ENCODE measurements at places on chromosomes 3 and 15. TPM values are rescaled to one million over a fixed set of nuclear protein-coding genes. Genes with fewer than 3 reads are reported as not detected.

DNA sequence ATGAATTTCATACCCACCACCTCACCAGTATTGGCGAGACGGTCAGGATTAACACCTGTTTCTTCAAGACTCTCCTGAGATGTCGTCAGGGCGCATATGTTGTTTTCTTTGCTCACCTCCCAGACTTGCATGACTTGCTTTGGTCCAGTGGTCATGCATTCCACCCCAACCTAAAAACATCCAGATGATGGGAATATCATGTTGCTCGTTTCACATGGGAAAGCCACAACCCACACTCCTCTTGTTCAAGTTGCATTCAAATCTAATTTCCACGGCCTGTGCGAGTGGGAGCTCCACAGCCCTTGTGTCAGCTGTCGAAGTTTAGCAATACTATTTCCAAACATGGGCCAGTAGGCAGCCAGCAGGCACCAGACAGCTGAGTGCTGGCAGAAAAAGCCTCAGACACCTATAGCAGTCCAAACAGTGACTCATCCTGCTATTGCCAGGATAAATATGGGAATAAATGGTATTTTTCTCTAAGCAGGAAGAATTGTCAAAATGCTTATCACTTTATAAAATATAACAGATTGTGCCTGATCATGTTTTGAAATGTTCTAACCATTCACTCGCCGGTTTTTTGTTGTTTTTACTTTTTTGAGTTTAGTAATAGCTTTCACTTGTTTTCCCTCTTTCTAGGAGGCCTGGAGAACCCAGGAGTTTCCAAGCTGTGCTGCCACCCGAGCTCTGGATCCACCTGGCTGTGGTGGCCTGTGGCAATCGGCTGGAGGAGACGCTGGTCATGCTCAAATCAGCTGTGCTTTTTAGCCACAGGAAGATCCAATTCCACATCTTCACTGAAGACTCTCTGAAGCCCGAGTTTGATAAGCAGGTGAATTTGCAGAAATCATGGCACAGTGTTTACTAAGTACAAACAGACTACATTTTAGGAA is 20.1 kb downstream of the GXYLT2 start:
- DNase-seq = peak; percentile 97

GRCh38 chr3:49022688-49023171 is 809 bp downstream of the NDUFAF3 start:
- peak; percentile 27 for DNase-seq

Gene ZNF501
- 8.6 TPM for total RNA-seq

Gene TRIM59
- 10.7 TPM for total RNA-seq

Gene NSMCE3
- total RNA-seq = 7.2 TPM

All from muscle of leg (tissue), 16 donors.